ENCODE measurements at places on chromosomes 2 and 18.

GRCh38 chr2:207767461-207768167 lies 2.1 kb downstream of the FZD5 start:
- DNase-seq, result no peak

DNA sequence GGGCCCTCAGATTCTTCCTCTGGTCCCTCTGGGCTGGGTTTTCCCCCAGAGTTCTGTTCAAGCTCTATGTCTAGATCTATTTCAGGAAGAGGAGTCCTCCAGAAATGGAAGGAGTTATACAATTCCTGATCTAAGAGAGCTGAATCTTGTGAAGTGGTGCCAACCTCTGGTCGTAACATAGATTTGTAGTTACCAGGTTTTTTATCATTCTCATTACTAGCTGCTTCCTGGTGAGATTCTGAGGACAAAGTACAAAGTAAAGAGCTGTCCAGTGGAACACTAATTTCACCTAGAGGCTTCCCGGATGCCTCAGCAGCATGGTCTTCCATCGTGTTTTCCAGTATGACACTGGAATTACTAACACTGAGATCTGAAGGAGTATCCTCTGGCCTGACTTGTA lies 44.1 kb downstream of the PPP4R1 start:
- DNase-seq, result no peak

GRCh38 chr2:68969736-68970490 lies 4.5 kb upstream of the GKN1 start:
- no peak for DNase-seq

GRCh38 chr2:236752096-236752495 lies 182.5 kb downstream of the ACKR3 start:
- no peak for DNase-seq

GRCh38 chr2:213148572-213149261 lies 2.7 kb downstream of the IKZF2 start:
- no peak for DNase-seq

DNA sequence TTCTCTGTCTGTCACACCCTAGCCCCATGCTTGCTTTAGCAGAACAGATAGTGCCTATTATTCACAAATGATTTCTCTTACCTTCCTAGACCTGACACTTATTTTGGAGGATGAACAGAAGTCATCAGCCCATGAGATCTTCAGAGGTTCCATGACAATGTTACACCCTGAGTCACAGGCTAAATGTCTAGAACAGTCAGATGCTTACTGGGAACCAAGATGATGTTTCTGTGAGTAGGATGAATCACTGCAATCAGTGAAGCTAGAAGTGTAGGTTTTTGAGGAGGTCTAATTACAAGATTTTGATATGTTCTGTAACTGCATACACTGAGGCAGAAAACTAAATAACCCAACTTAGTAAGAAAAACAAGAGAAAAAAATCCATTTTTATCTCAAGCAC lies 123.0 kb upstream of the THUMPD2 start:
- no peak for DNase-seq

- DNase-seq, result no peak
Measured at GRCh38 chr18:38851526-38851925, 1285.9 kb upstream of the CELF4 start.

GRCh38 chr2:163264341-163264740 lies 425.8 kb upstream of the KCNH7 start:
- DNase-seq, result no peak

DNA sequence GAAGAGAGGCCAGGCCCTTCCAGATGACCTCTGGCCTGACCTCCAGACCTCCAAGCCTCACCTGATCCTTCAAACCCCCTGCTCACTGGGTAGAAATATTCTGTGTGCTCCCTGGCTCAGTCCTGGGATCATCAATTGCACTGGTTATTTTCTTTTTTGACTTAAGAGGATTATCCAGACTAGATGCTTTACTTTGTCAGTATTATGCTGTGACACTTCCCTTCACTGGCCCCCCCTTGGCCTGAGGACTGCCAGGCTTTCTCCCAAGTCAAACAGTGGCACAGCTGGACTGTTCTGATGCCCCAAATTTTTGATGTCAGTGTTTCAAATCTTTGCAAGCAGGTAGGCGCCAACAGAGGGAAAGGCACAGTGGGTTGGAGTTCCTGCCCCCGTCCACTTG lies 156.3 kb upstream of the SKOR2 start:
- DNase-seq, result no peak

DNA sequence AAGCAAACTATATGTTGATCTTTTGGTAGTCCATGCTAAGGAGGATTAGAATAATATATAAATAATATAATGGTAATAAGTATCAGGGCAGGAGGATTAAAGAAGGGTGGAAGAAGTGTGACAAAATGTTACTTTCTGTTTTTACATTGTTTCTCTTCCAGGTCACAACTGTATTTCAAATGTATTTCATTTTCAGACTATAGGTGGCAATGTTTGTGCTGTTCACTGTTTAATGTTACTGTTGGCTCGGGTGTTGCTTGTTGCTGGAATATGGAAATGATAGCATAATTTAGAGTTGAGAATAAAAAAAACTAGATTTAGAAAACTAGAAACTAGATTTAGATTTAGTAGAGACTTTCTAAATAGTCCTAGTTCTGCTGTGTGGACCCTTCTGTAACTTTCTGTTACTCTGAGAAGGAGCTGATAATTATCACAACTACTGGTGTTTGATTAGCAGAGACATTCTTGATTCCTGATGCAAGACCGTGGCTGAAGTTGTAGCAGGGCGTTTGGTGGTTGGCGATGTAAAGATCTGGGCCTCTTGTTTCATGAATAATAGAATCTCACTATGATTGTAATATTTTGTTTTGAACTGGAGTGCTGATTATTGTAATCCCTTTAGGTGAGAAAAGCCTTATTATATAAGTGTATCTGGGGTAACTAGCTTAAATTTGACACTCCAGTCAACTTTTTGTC lies 7.9 kb downstream of the NEDD4L start:
- DNase-seq, result no peak

DNA sequence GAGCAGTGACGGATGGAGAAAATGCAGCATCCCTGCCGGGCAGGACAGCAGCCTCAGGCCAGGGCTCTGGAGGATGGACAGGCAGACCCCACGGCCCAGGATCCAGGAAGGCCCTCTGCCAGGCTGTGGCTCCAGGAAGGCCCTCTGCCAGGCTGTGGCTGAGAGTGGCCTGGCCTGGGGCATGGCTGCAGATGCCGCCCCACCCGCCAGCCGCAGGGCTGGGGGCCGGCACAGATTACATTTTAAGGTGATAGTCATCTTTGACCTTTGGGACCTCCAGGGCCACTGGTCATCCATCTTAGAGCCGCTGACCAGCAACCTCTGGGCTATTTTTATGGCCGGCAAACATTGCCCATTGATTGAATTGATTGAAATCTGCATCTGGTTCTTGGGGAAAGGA lies 98.0 kb upstream of the BOD1L2 start:
- DNase-seq, result no peak
